GM04504 (cell line): ENCODE measurements at places on chromosomes 1 and 21.

DNA sequence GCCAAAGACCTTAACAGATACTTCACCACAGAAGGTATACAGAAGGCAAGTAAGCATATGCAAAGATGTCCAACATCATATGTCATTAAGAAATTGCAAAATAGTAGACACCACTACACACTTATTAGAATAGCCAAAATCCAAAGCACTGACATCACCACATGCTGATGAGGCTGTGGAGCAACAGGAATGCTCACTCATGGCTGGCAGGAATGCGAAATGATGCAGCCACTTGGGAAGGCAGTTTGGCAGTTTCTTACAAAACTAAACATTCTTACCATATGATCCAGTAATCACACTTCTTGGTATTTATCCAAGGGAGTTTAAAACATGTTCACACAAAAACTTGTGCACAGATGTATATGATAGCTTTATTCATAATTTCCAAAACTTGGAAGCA, 261.2 kb upstream of the AJAP1 start:
- no peak for DNase-seq

GRCh38 chr1:235098547-235098946, 30.1 kb downstream of the TOMM20 start:
- no peak for DNase-seq

- DNase-seq = peak; percentile 84
Observed at GRCh38 chr1:12143631-12144155, 23.1 kb upstream of the TNFRSF1B start.

GRCh38 chr1:214923278-214923915, 159.1 kb upstream of the KCNK2 start:
- no peak for DNase-seq

DNA sequence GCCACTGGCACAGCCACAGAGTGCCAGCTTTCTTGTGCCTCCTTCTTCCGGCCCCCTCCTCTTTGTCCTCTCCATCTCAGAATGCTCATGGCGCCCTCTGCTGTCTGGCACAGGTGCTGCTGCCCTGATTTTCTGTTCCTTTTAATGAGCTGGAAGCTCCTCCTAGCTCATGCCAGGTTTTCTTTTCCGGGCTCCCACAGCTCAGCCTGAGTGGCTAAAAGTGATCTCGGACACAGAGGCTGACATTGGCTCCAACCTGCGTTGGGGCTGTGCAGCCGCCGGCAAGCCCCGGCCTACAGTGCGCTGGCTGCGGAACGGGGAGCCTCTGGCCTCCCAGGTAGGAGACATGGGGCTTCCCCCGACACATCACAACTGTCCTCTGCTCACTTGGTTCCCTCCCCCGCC, 18.7 kb downstream of the CNTN2 start:
- peak; percentile 28 for DNase-seq

DNA sequence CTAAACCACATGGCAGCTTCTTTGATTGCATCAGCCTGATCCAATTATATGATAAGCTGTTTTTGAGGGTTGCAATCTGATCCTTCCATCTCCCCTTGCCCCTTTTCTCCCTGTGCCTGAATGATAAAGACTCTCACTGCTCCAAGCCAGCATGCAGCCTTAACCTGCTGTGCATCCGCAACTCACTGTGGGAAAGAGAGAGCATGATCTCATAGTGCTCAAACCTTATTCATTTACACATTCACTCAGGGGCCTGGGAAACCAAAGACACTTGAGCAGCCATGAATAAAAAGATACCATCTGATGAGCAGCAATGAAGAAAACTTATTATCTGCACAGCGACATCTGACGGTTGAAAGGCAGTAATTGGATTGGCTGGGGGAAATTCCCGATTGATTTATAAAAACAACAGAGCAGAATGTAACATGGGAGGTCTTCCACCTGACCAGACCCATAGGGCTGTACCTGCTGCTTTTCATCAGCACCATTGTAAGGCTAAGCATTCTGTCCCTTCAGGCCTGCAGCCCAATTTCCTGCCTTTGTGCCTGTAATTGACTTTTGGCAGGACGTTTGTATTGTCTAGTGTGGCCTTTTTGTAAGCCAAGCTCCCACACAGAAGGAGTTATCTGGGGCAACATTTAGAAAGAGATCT, 62.5 kb downstream of the KIAA0040 start:
- no peak for DNase-seq

- DNase-seq = no peak
Observed at GRCh38 chr1:226216056-226216455, 7.4 kb upstream of the MIXL1 start.

DNA sequence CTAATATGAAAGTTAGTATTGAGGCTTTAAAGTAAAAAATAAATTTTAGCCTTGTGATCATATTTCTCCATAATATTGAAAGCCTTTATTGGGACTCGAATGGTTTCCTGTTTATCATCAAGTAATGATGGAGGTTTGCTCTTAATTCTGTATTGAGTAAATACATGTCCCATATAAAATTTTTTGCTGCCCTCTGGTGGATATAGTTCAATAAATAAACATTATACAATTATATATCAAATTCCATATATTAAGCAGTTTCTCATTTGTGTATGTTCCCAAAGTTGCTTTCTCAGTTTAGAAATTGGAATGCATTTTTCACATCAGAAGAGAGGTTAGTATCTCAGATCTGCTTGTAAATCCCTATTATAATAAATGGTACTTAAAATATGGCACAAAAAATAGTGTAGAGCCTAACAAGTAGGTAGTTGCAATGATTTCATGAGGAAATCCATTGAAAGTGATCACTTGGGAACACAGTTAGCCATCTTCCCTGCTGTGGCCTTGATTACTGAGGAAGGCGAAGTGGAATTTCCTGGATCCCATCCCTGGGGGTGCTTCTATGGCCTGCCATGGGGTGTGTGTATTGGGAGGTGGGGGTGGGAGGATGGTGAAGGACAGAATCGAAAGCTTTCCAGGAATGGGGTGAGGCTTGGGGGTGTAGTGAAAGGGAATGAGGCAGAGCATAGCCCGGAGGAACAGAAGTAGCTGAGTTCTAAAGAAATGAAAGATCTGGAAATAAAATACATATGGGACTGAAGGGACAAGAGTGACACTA, 84.1 kb upstream of the C21orf91 start:
- DNase-seq = peak; percentile 14

- DNase-seq = no peak
Observed at GRCh38 chr1:209402697-209403096, 180.8 kb upstream of the CAMK1G start.

DNA sequence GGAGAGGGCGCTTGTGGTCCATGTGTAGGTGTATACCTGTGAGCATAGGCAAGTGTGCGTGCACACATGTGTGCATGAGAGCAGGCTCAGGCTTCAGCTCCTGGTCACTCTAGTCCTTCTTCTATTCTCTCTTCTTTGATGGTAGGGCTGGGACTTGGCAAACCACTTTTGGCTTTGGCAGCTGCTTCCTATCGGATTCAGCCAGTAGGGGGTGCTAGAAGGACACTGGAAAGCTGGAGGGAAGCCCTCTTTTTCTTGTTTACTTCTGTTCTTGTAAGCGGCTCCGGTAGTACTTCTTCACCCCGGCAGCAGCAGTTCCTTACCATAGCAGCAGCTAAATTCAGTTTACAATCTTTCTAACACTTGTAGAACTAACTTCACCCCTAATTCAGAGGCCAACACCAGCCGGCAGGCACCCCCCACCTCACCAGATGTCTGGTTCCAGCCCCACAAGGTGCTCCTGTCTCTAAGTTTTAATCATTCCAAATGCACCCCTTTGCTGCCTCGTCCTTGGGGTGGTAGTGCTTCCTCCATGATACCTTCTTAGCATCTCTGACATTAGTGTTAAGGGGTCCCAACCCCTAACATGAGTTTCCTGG, 25.1 kb downstream of the NENF start:
- DNase-seq = no peak

- no peak for DNase-seq
Observed at GRCh38 chr1:19313961-19314882, 2.1 kb downstream of the SLC66A1 start.

DNA sequence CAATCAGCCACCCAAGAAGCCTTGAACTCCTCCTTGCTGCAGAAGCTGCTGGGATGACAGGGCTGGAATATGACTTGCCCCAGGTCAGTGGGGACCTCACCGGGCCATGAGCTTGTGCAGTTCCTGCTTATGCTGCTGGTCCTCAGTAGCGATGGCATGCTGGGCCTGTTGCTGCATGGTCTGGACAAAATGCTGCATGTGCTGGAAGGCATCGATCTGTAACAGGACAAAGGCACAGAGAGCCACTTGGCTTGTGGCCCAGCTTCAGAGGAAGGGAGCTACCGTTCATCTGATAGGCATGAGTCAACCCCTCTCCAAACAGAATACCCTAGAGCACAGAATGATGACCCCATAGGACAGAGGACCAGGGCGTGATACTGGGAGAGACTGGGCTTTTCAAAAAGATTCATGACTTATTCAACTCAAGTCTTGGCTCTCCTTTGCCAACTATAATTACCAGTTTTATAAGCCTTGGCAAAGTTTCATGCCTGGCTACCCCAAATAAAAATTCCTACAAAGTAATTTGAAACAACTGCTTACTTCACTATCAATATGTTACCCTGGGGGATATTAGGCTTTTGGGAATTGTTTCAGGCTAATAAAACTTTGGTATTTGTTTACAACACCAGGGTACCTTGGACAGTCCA, 34.7 kb upstream of the EXOSC10 start:
- DNase-seq = peak; percentile 47

DNA sequence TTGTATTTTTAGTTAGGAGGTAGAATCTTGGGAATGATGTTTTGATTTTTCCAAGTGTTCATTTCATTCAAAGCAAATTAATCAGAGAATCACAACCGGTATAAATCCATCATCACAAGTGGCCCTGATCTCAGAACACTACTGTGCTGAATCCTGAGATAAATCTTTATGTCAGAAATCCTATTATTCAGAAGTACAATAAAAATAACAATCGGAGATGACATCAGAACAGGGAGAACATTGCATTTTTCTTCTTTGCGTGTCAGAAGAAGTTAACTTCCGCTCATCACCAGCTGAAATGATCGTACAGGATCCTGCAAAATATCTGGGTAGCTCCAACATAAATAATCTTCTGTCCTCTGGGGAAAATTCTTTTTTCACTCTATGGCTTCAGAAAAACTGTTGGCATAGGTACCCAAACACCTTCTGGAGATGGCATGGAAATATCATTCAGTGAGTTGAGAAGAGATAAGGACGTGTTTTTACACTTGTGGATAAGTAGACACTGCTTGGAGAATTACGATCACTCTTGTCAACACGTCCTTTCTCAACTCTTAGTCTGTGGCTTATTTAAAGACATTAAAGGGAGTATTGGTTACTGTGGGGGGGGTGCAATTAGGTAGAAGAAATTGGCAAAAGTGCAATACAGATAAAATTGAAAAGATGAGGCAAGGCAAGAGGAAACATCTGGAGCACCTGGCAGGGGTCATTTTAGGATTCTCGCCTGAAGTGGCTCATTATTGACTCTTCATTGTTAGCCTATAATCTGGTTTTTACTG, 46.9 kb upstream of the SMYD2 start:
- no peak for DNase-seq

DNA sequence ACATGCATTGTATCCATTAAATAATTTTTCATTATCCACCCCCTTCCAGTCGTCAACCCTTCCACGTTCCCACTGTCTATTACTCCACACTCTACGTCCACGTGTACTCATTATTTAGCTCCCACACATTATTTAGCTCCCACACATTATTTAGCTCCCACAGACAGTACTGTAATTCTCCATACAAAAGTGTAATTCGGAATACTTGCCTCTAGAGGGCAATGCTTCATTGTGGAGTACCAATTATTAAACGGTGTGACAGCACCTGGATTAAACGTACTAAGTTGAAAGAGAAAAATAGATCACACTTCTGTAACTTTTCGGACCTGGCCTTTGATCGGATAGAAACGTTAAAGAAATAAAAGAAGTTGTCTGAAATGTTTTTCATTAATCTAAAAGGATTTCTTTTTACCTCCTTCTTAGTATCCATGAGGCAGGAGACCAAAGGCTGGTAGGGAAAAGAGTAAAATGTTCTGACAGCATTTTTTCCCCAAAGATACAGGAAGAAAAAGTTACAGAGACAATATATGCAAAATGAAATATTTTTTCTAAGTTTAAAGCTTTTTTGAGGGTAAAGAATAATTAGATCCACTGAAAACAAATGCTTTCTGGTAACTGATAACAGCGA, 99.2 kb downstream of the LHX8 start:
- DNase-seq = no peak

- DNase-seq = no peak
Observed at GRCh38 chr1:248599396-248599795, 1.9 kb upstream of the OR2T10 start.

DNA sequence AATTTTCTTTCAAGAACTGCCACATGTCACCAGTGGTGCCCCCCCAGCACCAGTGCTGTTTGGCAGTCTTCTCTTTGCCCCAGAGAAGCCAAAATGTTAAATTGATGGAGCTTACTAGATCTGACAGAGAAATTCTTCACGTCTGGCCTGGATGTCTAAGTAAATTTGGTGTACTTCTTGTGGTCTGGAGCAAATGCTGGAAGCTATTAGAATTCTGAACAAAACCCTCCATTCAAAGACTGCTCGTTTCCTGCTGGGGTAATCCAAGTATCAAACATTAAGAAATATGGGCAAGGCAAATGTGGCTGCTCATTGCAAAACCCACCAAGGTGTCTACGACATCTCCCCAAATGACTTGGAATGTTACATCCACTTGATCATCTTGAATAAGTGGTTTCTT, 92.3 kb downstream of the ROR1 start:
- DNase-seq = no peak

DNA sequence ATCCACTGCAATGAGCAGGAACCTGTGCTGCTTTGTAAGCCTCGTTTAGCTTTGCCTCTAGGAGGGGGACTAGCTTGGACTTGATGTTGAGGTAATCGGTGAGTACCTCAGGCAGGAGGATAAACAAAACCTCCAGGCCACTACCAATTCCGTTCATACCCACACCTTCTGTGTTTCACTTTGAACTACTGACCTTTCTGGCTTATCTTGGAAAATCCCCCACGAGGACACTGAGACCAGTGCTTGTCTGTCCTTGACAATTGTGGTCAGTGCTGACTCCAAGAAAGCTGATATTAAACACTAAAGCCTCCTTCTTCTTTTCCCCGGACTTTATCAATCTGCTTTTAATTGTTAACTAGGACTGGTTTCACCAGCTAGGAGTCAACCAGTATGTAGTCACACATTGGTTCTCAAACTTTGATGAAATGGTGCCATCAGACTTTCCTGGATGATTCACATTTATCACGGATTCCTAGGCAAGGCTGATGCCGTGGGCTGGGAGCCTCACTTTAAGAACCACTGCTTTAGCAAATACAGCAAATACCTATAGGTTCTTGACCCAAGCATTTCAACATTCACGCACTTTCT, 52.7 kb downstream of the TGFB2 start:
- DNase-seq = no peak

- no peak for DNase-seq
Observed at GRCh38 chr1:119209596-119210295, 69.3 kb upstream of the WARS2 start.

GRCh38 chr1:48898894-48899293, 122.2 kb upstream of the BEND5 start:
- no peak for DNase-seq

- DNase-seq = no peak
Observed at GRCh38 chr1:206447422-206447765, 22.9 kb upstream of the IKBKE start.

DNA sequence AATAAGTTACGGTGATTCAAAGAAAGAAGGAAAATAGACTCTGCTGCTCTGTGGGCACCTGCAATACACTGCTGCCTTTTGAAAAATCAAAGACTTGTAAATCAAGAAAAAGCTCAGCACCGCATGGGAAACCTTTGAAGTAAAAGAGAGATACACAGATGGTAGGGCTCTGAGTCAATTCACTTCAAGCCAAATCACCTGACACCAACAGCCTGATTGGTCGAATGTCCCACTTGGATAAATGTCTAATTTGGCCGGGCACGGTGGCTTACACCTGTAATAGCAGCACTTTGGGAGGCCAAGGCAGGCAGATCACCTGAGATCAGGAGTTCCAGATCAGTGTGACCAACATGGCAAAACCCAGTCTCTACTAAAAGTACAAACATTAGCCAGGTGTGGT, 19.2 kb upstream of the RCAN3 start:
- DNase-seq = no peak
